ENCODE measurements at places on chromosomes 12 and 14.
A peak's percentile ranks its signal among the peaks of the same experiment; 100 is the strongest.

GRCh38 chr12:98808243-98808875 is 163.3 kb downstream of the APAF1 start:
- no peak for DNase-seq

DNA sequence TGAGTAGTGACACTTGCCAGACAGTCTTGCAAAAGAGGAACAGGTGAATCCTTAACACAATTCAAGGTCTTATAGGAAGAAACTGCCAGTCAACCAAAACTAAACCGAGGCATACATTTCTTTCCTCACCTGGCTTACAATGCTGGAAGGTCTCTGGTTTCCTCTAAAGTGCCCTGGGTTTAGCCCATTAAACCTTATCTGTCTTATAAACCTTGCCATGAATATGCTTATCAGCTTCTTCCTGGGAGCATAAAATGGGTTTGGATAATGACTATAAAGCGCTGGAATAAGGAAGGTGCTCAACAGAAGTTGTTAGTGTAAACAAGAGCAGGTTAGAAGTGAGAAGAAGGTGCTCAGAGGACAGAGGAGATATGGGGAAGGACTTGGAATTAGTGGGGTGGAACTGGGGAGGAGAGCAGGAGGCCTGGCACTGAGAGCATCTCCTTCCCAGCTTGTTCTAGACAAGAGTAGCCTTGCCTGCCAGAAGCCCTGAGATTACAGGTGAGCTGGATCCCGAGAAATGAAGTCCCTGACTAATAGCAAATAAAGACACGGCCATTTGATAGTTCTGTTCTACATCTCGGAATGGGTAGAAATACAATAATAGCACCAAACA is 14.1 kb upstream of the GPRC5A start:
- DNase-seq: no peak

GRCh38 chr14:94886931-94887330 is 117.0 kb upstream of the GSC start:
- DNase-seq: no peak

DNA sequence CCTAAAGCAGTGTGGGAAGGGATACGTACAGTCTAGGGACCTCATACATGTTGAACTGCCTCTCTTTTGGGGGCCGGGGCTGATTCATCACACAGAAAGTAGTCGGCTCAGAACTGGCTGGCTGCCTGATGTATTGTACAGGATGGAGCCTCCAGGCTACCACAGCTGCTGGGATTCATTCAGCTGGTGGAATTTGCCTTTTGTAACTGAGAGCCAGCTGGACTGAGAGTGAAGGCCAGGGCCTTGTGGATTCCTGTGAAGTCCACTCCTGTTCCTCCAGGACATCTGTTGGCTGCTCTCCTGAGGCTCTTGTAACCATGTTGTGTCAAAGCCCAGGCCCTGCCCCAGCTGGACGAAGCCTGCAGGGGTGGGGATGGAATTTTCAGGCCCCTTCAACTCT is 116.3 kb upstream of the PRICKLE1 start:
- DNase-seq: no peak

DNA sequence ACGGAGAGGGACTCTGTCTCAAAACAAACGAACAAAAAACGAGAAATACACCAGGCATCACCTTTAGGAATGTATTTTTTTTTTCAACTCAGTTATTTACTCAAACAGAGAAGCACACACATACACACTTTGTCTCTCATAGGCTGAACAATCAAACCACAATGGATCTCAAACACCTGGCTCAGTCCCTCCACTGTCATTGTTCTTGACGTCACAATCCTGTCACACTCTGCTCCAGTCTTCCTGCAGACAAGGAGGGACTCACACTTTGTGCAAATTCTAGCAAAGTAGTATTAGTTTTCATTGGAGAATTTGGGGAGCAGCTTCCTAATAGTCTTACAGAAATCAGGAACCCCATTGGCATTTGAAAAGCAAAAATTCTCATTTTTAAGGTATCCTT is 727.8 kb downstream of the BCL11B start:
- no peak for DNase-seq

GRCh38 chr14:34682787-34683321 is 31.5 kb downstream of the CFL2 start:
- DNase-seq: no peak

- DNase-seq: peak; percentile 46
Measured at GRCh38 chr14:69539631-69540410, 34.9 kb downstream of the CCDC177 start.

DNA sequence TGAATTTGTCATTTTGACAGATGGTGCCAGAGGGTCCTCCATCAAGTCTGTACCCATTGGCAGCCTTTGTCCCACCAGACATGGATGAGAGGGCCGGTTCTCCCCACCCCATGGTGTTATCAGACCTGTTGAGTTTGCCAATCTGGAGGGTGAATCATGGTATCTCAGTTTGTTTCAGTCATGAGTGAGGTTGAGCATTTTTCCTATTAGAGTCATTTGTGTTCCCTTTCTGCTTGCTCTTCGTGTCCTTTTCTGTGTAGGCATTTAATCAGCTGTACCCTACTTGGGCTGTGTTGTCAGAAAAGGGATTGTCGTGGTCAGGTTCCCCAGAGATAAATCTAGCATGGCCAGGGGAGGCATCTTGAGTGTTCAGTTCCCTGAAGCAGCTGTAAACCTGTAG is 30.5 kb downstream of the SLC24A4 start:
- DNase-seq: no peak

DNA sequence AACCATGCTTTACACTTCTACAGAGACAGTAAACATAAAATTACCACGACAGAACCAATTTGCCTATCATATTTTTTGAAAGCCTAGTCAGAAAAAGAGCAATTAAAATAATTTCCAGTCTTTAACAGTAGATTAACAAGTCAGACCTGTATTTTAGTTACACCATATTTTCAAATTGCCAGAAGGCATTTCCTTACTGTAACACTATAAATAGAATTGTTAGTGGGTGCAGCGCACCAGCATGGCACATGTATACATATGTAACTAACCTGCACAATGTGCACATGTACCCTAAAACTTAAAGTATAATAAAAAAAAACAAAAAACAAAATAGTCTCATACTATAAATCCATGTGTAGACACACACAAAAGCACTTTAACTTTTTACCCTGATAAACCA is 16.0 kb downstream of the SOS2 start:
- DNase-seq: no peak

DNA sequence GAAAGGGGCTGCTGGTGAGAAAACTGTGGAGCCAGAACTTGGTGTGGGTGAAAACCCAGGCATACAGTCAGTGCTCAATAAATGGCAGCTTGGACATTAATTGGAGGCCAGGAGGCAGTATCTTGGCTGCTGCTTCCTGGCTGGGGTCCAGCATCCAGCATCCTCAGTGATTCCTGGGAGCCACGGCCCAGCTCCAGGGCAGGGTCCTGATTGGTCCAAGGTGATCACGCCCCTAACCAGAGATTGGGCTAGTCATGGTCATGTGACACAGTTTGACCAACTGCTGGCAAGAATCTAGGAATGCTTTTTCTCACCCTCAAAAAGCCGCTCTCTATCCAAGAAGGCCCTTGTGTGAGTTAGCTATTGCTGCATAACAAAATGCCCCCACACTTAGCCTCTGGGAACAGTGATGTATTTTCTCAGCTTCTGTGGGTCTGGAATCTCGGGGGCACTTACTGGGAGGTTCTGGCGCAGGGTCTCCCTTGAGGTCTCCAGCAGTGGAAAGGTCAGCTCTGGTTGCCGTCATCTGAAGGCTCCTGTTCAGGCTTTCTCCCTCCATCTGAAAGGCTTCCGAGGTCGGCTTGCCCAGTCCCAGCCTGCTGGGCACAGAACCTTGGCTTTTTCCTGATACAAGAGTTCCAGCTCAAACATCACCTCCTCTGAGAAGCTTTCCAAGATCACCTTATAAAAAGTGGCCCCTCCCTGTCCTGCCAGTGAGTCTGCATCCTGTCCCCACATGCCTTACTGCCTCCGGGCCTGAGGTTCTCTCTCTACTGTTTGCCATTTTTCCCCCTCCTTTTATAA is 119.2 kb upstream of the NCOR2 start:
- DNase-seq: no peak

GRCh38 chr12:26195641-26196420 is 458 bp downstream of the SSPN start:
- DNase-seq: no peak

- no peak for DNase-seq
Measured at GRCh38 chr12:64187794-64188193, 34.3 kb downstream of the KICS2 start.

DNA sequence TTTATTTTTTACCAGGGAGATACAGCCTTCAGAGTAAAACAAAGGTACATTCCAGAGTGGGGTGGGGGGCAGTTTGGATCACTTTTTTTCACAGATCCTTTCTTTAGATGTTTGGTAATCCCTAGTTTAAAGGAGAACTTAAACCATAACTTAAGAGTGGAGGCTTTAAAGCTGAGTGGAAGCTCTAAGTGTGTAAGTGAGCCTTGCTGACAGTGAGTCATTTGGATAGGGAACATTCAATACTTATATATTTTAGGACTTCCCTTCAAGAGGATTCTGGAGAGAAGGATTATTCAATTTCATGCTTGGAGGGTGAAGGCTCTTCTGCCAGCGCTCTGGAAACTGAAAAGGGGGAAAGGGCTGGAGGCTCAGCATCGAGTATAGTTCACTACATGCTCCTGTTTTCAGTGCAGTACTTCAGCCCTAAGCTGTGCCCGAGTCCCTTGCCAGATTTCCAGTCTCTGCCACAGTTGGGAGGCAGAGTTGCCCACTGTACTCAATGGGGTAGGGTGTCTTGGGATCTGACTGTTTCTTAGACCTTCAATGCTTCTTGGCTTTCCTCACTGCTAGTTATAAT is 8.4 kb downstream of the PRKAG1 start:
- no peak for DNase-seq

- DNase-seq: no peak
Measured at GRCh38 chr12:68393417-68393816, 61.3 kb upstream of the MDM1 start.

DNA sequence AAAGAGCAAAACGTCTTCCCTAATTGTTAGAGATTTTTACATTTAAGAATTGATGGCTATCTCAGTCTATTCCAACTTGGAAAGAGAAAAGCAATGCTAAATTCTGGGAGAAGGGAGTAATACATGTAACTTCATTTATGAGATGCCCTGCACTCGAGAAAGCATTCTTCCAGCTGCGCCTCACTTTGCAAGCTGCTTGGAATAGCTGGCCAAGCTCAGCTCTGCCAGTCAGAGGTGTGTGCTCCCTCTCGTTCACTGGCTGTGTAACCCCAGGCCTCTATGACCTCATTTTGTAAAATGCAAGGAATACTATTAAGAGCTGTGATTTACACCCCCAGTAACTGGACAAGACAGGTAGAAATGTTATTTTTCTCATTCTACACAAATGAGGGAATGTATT is 79.1 kb downstream of the OTX2 start:
- DNase-seq: no peak

DNA sequence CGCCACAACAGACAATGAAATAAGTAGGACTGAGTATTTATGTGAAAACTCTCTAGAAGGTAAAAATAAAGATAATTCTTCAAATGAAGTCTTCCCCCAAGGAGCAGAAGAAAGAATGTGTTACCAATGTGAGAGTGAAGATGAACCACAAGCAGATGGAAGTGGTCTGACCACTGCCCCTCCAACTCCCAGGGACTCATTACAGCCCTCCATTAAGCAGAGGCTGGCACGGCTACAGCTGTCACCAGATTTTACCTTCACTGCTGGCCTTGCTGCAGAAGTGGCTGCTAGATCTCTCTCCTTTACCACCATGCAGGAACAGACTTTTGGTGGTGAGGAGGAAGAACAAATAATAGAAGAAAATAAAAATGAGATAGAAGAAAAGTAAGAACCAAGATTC is 82.7 kb downstream of the VEZT start:
- no peak for DNase-seq

DNA sequence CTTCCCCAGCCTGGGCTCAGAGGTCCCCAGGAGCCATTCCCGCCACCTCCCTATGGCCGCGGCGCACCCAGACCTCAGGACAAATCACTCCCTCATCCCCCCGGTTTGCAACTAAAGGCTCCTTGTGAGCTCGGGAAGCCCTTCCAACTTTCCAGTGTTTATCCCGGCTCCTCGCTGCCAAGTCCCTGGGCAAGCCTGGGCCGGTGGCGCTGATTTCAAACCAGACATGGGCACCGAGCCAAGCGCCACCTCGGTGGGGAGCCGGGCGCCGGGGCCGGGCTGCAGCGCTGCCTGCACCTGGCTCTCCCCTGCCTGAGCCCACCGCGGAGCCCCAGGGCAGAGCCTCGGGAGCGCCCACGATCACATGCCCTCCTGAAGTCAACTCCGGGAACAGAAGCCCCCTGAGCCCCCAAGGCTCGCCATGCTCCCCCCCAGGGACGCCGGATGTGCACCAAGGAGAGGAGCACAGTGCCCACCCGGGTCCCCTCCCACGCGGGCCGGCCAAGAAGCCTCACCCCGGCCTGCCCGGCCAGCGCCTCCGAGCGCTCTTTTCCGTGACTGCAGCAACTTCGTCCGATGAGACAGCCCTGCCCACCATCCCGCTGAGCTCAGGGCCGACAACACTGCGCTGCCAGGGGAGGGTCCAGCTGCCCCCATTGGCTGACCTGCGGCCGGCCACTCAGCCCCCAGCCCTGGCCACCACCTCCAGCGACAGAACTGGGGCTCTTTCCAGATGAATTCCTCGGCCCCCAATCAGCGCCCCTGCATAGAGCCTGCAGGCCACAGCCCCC is 50.0 kb downstream of the NCOR2 start:
- DNase-seq: no peak
